Stimulated activated CD8-positive, alpha-beta memory T cell treated with anti-CD3 and anti-CD28 coated beads, Interleukin-2, amount 100 ng/mL, for 1 hour (primary cell): ENCODE measurements at places on chromosomes 4 and X.
A peak's percentile ranks its signal among the peaks of the same experiment; 100 is the strongest.

- no peak for DNase-seq
Measured at GRCh38 chr4:146261041-146261440, 46.7 kb downstream of the REELD1 start.

DNA sequence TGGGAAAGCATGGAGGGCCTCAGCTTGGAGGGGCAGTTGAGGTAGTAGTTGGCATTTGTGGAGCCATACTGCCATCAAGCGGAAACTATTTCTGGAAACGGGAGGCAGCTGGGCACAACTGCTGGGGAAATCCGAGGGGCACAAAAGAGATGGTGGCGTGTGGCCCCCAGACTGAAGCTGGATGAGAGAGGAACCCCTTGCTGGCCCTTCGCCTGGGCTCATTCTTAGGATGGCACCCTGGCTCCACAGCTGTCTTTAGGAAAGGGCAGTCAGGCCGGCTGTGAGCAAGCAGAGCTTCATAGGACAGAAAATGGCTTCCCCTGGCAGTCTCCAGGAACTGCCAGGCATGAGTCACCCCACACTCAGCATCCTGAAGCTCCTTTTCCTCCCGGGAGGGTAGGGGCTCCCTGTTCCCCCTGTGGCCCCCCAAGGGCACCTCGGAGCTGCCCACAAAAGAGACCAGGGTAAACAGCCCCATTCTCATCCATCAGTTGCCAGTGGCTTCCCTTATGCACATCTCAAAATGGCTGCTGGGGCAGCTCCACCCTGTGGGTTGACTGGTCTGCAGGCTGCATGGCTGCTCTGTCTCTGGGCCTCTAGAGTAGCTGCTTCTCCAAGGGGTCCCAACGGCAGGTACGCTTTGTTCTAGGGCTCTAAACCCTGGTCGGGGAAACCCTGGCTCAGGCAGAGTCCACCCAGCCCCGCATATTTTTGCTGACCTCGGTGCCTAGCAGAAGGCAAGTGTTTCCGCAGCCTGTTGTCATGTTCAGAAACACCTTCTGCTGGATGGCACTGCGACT is 64.7 kb downstream of the NBDY start:
- DNase-seq: no peak

GRCh38 chr4:54099748-54100574 is at the start of gene GSX2:
Gene GSX2 (plus strand): TSS chr4:54100163. CDS start chr4:54100345, 182 bp downstream.
- DNase-seq: no peak

DNA sequence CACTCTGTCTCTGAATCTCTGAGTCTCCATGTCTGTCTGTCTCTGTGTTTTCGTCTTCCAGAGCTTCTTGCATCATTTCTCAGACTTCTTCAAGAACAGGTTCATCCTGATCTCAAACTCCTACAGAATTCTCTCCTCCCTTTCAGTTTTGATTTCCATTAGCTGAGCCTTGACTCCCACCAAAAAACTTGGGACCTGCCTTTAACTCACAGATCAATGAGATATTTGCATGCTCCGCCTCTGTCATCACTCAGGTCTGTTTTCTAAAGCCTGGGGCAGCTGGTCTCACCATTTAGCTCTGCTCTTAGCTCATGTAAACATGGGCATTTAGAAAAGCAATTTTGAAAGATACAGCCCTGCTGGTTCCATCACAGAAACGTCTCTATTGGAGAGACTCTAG is 8.6 kb downstream of the DAPP1 start:
- no peak for DNase-seq

- no peak for DNase-seq
Measured at GRCh38 chr4:97558204-97558778, 585.0 kb downstream of the STPG2 start.

GRCh38 chrX:71652405-71652804 is 14.9 kb upstream of the LOC101059915 start:
- peak; percentile 11 for DNase-seq

DNA sequence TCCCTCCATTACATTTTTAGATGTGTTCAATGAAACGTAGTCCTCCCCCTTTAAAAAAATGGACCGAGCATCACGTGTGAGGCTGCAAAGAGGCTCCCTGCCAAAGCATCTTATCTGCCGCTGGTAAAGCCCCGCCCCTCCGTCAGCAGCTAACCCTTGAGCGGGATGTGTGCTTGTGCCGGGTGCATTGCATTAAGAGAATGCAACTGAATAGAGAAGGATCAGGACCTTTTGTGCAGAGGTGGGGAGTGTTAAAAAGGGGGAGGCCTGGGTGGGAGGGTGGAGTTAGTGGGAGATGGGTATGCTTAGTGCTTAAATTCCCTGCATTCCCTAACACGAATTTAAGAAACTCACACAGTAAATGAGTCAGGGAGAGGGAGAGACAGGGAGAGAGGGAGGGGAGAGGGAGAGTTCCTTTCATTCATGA is 66.0 kb downstream of the TBL1X start:
- peak; percentile 10 for DNase-seq

DNA sequence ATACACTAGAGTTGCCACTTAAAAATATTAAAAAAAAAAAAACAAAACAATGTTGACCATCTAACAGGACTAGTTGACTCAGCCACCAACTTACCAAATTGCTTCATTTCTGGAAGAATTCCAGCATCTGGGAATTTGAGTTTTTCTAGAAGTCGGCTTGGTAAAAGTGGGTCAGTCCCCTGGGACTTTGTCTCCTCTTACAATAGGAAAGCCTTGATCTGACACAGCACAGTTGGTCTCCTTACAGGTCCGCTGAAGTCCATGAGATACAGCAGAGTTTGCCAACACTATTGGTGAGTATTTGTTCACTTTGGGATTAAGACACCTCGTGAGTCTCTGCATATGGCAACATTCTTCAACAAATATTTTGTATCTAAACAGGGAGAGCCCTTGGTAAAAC is 18.2 kb upstream of the DDIT4L start:
- DNase-seq: no peak

DNA sequence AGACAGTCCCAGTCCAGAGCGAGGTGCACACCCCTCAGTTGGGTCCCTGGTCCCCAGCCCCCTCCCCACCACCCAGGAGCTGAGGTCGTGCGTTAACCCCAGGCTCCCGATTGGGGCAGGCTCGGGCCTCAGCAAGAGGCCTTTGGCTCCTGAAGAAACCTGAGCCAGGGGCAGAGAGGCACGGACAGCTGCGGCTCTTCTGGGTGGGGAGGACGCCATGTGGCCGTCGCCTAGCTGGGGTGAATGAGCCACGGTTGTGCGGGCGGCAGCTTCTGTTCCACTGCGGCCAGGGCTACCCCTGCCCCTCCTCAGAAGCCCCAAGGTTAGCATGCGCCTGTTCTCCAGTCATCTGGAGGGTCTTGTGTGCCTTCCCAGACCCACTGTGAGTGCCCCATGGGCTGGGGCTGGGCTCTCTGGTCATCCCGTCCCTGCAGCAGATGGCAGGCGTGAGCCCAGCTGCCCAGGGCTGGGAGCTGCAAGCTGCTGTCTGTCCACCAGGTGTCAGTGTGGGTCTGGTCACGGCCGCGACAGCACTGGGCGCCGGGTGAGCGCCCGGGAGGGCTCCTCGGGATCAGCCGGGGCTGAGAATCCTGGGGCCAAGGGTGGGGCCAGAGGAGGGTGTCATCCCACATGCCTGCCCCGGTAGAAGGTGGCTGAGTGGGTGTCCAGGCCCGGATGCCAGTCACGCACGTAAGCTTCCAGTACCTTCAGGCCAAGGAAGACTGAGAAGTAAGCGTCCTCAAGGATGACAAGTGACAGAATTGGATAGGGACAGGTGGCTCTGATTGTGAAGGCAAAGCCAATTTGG is 21.9 kb downstream of the ATP2B3 start:
- DNase-seq: peak; percentile 22

DNA sequence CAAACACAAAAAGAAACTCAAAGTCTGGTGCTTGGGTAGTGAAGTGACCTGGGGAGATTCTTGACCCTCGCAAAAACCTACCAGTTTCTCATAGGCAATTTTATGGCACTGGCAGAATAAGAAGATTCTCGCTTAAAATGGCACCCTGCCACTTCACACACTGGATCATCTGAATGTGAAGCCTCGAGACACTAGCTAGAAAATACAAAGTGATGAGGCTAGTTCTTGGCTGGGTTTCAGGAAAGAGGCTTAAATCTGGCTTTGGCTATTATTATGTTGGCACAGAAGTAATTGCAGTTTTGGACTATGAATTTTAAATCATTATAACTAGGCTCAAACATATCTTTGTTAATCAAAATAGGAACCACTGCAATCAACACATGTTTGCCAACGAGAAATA is 634.7 kb upstream of the BOD1L1 start:
- DNase-seq: no peak

DNA sequence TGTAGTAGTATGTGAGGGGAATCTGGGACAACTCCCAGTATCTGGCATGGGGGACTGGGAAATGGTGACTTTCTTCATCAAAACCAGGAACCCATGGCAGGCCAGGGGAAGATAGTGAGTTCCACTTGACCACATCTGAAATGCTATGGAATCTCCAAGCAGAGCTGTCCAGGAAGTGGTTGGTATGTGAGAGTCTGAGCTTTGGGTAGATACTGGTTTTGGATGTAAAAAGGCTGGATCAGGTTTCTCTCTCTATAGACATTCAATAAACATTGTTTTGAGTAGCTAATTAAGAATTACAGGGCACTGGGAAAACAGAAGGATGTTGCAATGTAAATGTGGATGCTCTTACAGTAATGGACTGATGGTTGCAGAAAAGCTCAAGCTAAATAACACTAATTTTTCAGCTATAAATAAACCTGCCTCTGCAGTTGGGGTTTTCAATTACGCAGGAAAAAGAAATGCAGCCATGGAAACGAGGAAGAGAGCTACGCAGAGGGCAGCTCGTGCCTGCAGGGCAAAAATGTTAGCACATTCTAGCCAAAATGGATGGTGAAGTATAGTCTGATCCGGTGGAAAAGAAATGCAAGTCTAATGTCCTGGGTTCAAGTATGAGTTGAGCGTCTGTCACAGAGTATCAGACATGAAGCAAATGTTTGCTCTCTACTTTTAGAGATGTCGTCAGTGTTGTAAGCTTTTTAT is 13.4 kb upstream of the CHRNA9 start:
- DNase-seq: no peak

DNA sequence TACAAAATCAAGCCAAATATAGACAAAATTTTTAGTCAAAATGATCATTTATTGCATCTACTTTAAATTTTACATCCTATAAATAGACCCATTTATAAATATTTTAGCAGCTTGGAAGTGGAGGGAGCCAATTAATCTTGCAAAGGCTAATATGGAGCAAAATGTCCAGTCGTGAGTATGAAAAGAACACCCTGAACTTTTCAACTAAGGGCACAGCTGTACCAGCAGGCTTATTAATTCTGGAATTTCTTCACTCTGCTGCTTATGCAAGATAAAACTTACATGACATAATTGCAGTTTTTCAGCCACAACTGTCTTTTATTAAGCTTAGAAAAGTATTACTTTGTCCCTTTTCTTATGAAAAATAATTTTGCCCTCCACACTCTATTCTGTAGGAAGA is 22.9 kb upstream of the USP53 start:
- DNase-seq: no peak

DNA sequence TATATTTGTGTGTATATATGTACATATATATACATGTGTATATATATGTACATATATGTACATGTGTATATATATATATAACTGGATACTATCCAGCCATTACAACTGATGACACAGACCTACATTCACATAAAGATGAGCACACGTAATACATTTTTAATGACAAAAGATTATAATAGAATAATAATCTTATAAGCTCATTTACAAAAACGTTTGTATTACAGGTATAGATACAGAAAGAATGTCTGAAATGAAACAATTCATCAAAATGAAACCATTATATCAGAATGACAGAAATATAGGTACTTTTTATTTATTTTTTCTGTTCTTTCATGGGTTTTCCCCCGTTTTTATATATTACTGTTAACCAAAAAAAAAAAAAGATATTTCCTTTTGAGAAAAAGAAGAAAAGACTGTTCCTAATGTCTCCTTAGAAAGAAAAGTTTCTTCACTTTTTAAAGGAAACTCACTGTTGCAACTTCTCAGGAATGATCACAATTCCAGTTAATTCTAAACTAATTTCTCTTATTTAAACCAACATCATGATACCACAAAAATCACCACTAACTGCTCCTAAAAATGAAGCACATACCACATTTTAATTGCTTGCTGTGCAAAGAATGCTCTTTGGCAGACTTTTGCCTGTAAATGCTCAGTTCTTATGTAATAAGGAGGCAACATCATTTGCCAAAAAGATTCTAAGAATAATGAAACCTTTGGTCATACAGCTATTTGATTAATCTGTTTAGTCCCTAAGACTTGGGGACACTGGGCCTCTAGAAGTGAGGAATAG is 18.9 kb downstream of the LEF1 start:
- DNase-seq: no peak

DNA sequence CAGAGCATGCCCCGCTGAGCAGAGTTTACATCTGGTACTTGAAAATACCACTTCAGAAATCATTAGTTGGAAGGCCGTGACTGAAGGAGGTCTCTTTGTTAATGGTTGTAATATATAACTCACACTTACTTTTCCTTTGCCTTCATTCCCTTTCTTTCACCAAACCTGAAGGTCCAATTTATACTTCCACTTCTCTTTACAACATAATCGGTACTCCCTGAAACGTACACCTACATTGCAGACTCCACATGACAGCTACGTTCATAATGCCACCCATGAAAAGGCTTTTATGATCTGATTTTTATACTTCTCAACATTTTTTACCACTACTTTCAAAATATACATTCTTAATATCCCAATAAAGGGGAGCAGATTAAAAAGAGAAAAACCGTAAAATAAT is 298.7 kb downstream of the C4orf33 start:
- no peak for DNase-seq

- DNase-seq: no peak
Measured at GRCh38 chr4:159401791-159402380, 299.0 kb downstream of the RAPGEF2 start.

- DNase-seq: no peak
Measured at GRCh38 chr4:103156106-103156505, 42.0 kb downstream of the CENPE start.

DNA sequence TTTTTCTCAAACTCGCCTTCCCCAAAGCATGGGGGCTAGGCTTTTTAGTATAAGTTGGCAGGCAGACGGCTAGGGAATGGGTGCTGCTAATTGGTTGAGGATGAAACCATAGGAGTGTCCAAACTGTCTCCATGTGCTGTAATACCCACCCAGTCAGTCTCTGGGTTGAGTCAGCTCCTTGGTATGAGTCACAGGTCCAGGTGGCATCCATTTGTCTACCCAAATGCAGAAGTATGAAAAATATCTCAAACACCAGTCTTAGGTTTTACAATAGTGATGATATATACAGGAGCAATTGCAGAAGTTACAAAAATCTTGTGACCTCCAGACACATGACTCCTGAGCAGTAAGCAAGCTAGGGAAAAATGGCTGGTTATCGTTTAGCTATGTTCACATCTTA is 27.4 kb upstream of the CCSER1 start:
- DNase-seq: no peak
